NCI-H774 (cell line): ENCODE measurements at places on chromosomes 3 and 15.

GRCh38 chr3:54262541-54262940, 140.2 kb downstream of the CACNA2D3 start:
- no peak for DNase-seq

DNA sequence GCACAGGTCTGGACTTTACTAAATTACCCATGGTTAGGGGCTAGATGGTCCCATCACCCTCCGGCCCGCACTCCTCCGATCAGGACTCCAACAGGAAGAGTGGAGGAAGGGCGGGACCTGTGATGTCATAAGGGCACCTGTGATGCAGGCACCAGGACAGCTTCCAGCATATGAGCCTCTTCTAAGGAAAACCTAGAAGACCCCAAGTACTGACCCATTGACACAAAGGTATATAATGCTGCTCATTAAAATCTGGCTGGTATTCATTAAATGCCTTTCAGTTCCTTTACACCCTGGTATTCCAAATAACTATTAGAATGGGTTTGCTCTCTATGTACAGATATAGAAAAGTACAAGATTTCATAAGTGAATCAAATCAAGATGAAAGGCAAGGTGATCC, at the start of gene IQCF5:
IQCF5 (minus strand) TSS at position 101 of the 400 bp plus-strand sequence; CDS start at position 31, 70 bp downstream.
- DNase-seq = no peak

DNA sequence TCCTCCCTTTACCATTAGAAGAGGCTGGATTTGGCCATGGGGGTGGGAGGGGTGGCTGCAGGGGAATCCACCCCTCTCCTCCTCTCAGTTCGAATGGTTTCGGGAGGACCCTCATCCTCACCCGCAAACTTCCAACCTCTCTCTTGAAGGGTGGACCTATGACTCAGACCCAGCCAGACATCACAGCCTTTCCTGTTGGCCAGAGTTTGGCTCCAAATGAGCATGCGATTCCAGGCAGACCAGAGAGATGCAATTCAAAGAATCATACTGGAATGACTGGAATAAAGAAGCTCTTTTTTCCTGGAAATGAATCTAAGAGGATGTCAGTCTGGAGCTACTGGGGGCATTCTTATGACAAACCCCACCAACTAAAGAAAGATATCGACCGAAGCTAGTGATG, 516.7 kb upstream of the MDFIC2 start:
- DNase-seq = no peak

DNA sequence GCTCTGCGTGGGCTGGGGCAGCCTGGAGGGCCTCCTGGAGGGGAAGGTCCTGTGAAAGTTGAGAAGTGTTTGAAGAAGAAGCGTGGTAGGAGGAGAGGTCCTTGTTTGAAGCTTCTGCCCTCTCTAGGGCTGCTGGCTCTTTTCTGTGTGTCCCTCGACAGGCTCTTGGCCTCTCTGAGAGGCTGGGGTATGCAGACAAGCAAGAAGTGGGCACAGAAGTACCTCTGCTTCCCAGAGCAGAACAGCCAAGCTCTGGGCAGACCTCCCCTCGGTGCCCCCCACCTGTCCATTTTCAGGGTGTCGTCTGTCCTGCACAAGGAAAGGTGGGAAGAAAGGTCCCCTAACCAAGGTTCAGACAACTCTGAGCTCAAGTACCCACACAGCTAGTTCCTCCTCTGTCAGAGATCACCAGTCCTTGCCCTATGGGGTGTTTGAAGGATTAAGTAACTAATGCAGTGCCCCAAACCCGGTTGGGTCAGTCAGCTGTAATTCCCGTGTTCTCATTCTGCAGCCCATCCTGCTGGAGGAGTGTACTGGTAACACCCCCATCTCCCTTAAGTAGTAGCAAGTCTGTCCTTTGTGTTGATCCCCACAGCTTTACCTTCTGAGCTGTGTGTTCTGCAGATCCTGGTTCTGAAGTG, 6.3 kb downstream of the CSK start:
- DNase-seq = no peak

GRCh38 chr3:71031914-71032521, 551.5 kb downstream of the FOXP1 start:
- DNase-seq = no peak

GRCh38 chr3:45841757-45842491, at the start of gene LZTFL1:
Gene LZTFL1, minus strand, starts transcription at chr3:45842119. Its CDS starts 128 bp downstream, at chr3:45841991.
- peak; percentile 83 for DNase-seq

DNA sequence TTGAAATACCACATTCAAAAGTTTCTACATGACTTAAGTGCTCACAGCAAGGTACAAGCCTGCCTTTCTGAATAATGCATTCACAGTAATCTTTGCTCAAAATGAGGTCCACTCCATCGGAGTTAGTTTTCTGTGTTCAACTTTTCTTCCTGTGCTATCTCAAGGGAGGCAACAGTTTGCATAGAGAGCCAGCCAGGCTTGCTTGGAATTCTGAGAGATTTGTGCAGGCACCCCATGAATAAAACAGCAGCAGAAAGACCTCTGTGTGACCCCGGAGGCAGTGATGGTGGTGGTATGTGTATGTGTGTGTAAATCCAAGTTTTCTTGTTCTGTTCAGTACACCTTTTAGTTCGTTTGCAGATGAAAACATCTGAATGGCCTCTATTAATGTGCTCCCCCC, 124.0 kb downstream of the ADAMTS9 start:
- no peak for DNase-seq

DNA sequence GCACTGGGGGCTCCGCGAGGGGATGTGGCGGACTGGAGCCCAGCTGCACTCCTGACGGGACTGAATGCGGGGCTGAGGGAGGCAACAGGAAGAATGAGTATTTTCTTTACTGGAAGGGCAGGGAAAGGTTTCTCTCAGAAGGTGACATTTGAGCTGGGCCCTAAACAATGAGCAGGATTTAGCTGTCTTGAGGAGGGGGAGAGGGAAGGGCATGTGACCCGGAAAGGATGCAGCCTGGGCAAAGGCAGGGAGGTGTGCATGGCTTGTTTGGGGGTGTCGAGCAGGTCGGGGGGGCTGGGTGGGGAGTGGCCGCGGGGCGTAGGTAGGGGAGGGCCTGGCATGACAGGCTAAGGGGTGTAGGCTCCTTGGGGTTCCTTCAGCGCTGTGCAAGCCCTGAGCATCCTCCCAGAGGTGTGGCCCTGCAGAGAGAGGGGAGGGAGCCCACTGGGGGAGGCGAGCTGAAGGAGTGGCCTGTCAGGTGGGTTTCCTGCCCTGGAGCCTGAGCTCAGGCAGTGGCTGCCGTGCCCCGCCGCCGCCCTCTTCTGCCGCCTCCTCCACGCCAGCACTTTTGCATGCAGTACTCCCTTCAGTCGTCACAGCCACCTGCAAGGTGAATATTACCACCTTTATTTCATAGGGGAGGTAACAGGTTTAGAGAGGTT, 17.2 kb upstream of the ANKDD1A start:
- no peak for DNase-seq

DNA sequence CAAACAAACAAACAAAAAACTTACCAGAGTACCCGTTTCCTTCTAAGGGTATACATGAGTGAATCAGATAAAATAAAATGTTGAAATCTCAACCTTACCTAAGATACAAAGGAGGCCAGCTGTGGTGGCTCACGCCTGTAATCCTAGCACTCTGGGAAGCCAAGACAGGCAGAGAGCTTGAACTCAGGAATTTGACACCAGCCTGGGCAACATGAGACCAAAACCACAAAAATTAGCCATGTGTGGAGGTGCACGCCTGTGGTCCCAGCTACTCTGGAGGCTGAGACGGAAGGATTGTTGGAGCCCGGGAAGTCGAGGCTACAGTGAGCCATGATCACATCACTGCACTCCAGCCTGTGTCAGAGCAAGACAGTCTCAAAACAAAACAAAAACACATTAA, 11.0 kb upstream of the FAM219B start:
- DNase-seq = no peak

GRCh38 chr15:53693729-53694475, 65.6 kb downstream of the WDR72 start:
- no peak for DNase-seq

DNA sequence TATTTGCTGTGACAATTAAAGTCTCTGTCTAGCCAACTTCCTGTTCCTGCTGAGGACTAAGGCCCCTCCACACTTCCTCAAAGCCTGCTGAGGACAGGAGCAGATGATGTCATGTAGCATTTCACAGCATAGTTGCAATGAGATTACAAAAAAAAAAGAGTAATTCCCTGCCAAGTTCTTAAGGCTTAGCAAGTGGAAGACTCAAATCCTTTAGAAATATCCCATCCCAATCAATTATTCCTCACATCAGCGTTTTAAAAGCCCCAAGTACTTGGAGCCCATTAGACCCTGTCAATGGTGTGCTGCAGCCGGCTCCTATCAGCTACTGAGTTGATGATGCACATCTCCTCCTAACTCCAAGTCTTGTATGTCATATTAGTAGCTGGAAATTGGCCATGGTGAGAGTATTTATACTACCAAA, 51.7 kb downstream of the TRANK1 start:
- DNase-seq = no peak

DNA sequence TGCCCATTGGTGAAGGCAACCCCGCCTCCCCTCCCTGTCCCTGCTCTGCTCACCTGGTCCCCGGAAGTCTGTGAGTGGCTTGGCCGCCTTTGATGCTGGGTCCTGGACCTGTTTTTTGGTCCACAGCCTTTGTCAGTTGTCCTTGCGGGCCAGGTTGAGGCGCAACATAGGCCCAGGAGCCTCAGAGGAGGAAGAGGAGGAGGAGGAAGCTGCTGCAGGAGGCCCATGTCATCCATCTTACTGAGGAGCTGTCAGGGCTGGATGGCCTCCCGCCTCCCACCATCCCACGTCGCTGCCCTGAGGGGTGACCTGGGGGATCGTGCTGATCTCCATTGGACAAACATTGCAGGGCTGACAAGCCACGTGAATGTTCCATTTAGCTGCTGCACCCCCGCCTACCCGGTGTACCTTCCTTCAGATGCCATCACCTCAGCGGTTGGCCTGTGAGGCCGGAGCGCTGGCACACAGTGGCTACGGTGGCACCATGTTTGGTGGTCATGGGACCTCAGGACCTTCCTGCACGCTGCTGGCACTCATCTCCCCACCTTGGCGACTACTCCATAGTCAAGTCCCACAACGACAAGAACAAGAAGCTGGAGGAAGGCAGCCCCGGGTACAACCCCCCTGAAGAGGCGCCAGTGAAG, 106.3 kb downstream of the SMAD6 start:
- DNase-seq = no peak

DNA sequence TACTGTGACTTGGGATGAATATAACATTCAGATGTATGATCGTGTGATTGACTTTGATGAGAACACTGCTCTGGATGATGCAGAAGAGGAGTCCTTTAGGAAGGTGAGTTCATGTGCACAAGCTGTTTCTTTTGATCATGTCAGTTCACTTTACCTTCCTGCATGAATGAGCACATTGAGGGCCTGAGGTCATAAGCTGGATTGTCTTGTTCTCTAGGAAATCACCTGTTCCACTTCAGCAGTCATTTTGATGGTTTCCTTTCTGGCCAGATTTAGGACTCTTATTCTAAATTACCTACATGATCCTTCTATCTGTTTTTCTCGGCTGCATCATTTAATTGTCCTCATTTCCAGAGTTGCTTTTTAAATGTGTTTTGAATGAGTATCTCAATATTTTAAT, 4.1 kb downstream of the RCN2 start:
- no peak for DNase-seq

DNA sequence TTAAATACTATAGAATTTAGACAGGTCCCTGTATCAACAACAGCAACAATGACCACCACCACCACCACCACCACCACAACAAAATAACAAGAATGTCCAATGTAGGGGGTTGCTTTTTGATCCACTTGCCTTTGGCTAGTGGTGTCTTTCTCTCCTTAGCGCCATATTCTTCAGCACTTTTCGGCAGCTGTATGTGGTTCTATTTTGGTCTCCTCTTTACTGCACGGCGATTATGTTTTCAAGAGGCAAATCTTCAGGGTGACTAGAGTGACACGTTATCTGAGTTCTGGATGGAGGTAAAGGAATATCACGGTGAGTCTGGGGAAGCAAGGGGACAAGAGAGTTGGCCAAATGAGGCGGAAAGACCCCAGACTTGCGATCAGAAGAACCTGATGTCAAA, 56.1 kb downstream of the ST6GAL1 start:
- DNase-seq = no peak

DNA sequence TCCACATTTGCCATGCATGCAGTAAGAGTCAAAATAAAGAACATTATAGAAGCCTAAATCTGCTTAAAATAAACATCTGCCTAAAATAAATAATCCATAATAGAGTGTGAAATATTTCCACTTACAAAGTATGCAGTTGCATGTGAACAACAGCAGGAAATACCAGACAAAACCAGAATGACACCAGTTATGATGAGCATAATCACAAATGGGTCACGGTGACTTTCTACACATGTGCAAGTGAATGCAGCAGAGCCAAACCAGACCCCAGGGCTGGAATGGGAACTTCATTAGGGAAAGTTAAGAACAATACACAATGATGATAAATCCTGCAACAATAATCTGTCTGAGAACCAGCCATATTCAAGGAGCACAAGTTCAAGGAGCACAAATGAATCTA, 615.5 kb downstream of the ROBO2 start:
- no peak for DNase-seq

- DNase-seq = no peak
These were observed 593.8 kb upstream of the GBE1 start for GRCh38 chr3:82355228-82355627.

DNA sequence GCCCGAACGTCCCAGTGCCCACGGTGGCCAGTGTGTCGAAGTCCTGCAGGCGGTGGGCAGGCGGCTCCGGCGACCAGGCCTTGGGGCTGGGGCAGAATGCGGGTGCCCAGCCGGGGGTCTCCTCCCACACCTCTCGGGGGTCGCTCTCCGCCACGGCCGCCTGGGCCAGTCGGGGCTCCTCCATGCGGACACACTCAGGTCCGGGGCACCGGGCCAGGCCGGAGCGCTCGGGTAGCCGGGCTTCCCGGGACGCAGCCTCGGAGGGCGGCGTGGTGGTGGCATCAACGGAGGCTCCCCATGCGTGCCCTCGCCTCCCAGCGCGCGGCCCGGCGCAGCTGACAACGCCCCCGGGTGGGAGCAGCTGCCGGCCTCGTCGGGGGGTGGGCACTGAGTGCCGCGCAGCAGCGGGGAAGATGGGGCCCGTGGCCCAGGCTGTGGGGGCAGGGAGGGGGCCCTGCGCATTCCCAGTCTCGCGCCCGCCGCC, 30.1 kb upstream of the CERS3 start:
- DNase-seq = no peak

DNA sequence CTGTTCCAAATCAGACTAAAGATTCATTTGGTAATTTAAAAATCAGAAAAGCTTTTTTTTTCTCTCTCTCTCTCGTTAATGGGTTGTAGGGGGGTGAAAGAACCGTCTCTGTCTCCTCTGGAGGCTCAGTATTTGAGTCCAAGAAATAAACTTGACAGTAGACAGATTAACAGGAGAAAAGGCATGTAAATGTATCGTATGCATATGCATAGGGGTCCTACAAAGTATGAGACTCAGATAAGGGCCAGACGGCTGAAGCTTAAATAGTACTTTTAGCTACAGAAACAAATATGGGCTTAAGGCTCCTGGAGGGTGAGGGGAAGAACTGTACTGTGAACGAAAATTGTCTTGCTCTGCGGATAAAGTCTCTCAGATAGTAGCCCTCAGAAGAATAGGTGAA, 42.4 kb downstream of the PIK3CA start:
- DNase-seq = no peak

DNA sequence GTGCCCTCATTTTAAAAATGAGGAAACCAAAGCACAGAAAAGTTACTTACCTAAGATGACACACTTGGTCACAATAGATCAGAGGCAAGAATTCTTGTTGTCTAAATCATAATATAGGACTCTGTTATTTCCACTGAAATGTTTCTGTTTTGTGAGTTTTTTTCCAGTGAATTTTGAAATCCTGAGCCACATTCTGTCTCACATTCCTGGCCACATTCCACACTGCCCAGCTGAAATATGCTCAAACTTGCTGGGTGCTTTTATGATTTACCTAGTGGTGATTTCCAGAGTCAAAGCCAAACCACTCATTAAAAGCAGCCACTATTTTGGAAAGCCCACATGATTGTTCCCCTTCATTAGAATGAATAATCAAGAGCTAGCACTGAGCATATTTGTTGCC, 82.3 kb upstream of the NPHP3 start:
- no peak for DNase-seq
